ENCODE measurements at places on chromosomes 7 and 10.

- DNase-seq: no peak
Measured at GRCh38 chr7:15334536-15335263, 227.1 kb downstream of the AGMO start.

DNA sequence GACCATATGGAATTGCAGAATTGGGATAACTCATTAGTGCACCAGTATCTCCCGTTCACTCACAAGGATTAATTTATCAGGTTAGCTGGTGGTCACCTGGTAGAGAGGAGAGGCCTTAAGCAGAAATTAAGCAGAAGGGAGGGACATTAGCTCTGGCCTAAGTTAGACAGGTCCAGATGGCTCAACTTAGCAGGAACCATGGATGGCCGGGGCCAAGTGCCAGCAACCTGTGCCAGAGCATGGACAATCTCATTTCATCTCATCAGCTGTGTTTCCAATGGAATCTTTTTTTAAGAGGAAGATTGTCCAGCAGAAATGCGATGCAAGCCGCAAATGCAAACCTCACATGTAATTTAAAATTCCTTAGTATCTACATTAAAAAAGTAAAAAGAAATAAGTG lies 82.2 kb downstream of the JCAD start:
- DNase-seq: no peak

DNA sequence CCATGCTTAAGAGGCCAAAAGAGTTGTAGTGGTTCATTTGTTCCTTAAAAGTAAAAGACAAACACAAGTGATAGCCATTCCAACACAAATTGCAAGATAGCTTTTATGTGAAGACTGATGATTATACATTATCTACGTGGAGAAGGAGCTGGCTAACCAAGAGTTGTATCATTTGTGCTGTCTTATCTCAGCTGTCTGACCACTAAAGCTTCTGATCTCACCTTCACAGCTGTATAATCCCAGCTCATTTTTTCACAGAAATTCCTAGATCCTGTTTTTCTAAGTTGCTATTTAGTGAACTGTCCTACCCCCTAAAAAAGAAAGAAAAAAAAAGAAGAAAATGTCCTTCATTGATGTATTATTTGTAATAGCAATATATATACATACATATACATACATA lies 9.8 kb downstream of the USP6NL start:
- DNase-seq: no peak

- no peak for DNase-seq
Measured at GRCh38 chr10:69686866-69687265, 56.8 kb downstream of the FAM241B start.

- no peak for DNase-seq
Measured at GRCh38 chr7:92685136-92686042, 95.2 kb upstream of the FAM133B start.

DNA sequence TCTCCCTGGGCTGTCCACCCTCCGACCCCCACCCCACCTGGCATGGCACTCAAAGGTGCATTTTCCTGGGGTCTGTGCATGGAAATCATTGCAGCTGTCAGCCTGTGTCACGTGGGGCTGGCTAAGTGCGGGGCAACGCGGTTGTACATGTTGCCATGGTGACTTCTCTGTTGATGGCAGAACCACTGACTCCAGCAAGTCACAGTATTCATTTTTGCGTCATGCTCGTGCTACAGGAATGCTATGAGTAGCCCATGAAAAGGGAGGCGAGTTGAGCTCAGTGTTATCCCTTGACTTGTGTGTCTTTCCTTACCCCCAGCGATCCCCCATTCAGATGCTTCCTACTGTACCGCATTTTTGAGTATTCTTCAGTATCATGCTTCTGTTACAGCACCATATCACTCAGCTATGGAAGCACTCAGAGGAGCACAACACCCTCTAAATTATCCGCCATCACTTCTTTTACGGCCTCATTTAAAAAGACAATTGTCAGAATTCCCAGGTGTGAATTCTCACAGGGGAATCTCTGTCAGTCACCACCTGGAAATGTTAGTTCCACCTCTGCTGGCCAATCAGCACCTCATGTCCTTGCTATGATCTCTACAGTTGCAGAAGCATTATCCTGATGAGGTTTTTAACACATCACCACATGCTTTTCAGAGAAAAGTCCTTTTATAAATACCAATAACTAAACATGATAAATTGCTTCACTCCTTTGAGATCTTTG lies 194.4 kb upstream of the C7orf33 start:
- DNase-seq: no peak

- no peak for DNase-seq
Measured at GRCh38 chr7:104962781-104963180, 51.2 kb upstream of the KMT2E start.

DNA sequence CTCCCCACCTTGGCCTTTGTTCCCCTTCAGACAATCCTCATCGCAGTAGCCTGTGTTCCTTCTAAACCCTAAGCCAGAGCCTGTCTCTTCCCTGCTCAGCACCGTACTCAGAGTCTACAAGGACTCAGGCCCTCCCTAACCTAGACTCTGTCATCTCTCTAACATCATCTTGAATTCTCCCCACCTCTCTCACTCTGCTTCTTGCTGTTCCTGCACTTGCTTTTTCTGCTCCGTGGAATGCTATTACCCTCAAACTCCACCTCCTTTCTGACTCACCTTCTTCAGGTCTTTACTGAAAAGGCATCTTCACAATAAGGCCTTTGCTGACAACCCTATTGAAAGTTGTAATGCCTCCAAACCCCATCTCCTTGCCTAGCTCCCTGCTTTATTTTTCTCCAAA lies 141.0 kb downstream of the DKK1 start:
- no peak for DNase-seq

- DNase-seq: no peak
Measured at GRCh38 chr10:26367771-26368170, 70.4 kb upstream of the APBB1IP start.

DNA sequence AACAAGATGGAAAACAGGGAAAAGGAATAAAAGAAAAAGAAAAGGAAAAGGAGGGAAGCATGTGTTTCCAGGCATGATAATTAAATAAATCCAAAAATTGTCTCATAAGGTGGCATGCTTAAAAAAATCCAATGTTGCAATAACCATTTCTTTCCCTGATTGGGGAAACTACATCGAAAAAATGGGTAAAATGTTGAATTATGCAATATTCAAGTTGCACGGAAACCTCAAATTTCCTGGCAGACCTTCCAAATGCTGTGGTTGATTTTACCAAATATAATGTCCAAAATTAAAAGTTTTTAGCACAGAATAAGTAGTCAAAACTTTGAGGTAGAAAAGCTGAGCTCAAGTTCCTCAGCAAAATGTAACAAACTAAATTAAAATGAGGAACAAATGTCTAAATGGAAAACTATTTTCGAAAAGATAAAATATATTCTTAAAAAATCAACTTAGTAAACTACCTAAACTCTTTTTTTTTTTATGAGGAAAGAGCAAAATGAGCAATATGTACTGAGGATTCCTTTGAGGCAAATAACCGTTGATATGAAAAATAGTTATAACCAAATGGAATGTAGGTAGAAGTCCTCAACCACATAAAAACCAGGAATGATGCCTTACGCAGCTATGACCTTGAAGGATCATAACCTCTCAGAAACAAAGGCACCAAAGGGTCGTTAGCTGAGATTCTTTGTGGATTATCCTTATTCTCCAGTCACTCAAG lies 52.6 kb downstream of the MACC1 start:
- no peak for DNase-seq

- no peak for DNase-seq
Measured at GRCh38 chr10:75272896-75273295, 37.1 kb upstream of the COMTD1 start.

GRCh38 chr7:129872054-129872453 lies 80.7 kb downstream of the UBE2H start:
- no peak for DNase-seq

GRCh38 chr7:122306320-122307227 lies 2.0 kb upstream of the FEZF1 start:
- no peak for DNase-seq

GRCh38 chr7:100667331-100668068 lies 6.0 kb upstream of the GNB2 start:
- no peak for DNase-seq

- DNase-seq: no peak
Measured at GRCh38 chr7:120337308-120337907, 64.4 kb downstream of the KCND2 start.

DNA sequence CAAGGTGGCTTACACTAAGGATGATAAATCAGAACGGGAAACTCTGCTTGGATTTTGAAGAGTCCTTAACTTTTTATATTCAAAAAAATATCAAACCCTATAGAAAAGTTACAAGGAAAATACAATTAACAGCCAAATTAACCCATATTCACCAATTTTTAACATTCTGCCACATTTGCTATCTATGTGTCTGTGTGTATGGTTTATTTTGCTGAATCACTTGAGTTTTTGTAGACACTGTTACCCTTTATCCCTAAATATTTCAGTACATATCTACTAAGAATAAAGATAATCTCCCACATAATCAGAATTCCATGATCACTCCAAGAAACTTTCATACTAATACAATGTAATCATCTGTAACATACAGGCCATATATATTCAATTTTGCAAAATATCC lies 1.2 kb upstream of the SRPK2 start:
- no peak for DNase-seq

- DNase-seq: no peak
Measured at GRCh38 chr7:150972023-150972468, 6.1 kb downstream of the KCNH2 start.
